Omental fat pad (tissue), 4 donors: ENCODE measurements at places on chromosomes 11 and 22.

GRCh38 chr22:48365386-48365785 is 1462.3 kb downstream of the BRD1 start:
- no peak for DNase-seq

- DNase-seq: peak; percentile 40
Observed at GRCh38 chr22:49305214-49305965, 522.3 kb downstream of the BRD1 start.

GRCh38 chr11:126282736-126283591 is at the start of gene TIRAP:
TIRAP (plus strand) TSS chr11:126283093; CDS start chr11:126290895, 7,802 bp downstream.
- DNase-seq: peak; percentile 23

GRCh38 chr11:92357344-92357743 is 132.7 kb downstream of the FAT3 start:
- DNase-seq: no peak

DNA sequence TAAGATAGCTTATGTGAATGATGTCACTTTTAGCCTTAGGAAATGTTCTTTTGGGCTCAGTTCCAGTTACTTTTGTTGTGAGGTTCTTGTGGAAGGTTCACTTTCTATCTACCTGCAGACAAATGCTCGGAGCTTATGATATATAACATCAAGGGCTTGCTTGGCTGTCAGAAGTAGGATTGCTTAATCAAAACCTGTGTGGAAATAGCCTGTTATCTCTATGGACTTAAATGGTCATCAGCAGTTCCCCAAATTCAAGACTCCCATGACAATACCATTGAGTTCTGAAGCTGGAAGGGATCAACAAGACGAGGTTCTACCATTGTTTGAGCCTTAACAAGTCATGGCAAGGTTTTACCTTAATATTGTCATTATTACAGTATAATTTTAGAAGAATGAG is 43.8 kb downstream of the FLI1 start:
- no peak for DNase-seq

DNA sequence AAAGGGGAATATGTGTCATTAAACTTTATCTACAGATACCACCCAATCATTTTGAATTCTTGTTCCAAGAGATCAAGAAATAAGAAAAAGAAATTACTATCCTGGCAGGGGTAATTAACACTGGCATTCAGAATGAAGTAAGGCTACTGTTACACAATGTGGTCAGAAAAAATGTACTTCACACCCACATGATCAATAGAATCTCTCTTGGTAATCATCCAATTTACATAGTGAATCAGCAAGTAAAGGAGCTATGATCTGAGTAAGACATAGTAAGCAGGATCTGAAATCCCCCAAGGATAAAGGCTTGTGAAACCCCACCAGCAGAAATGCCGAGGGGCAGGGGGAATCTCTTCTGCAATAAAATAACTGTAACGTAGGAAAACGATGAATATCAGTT is 466.5 kb downstream of the FAM181B start:
- no peak for DNase-seq

- DNase-seq: no peak
Observed at GRCh38 chr11:69894648-69895047, 75.4 kb upstream of the FGF3 start.

DNA sequence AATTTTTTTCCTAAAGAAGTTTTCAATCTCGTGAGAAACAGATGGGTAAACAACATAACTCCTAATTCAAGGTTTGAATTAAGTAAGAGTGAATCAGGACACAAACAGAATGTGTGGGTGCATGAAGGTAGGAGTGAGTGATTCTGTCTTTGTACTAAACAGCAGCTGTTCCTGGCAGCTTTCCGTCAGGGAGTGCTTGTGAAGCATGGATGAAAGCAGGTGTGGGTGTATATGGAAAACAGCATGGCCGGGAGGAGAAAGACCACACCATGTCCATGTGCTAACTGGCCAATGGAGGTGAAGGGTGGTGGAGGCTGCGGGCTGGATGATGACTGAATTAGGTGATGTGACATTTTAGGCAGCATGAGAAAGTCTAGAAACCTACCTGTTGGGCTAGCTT is 49.6 kb downstream of the BARX2 start:
- no peak for DNase-seq

DNA sequence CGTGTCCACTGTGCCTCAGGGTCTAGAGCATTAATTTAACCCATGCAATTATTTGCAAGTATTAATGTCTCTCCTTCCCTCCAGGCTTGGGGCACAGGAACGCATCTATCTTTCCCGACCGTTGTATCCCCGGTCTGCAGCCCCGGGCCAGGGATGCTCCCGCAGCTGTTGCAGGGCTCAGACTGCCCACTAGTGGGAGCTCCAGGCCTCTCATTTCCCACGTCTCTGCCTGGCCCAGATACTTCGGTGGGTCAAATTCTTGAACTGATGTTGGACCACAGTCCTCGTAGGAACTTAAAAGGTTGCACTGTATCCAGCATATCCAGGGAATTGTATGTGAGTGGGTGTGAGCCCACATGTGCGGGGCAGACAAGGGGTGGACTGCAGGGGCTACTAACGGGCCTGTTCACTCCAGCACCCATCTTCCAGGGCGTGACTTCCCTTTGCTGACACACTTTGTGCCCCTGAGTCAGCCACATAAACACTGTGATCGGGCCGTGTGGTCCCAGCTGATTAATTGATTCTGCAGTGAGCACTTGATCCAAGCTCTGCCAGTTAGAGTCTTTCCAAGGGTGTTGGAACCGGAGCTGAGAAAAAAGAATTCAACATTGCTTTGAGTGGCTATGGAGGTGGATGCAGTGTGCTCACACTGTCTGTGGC is 451.3 kb downstream of the TBC1D22A start:
- DNase-seq: no peak

- DNase-seq: no peak
Observed at GRCh38 chr11:96736601-96737000, 346.8 kb downstream of the JRKL start.

- no peak for DNase-seq
Observed at GRCh38 chr11:96097844-96098421, 174.0 kb upstream of the MTMR2 start.

GRCh38 chr11:69100454-69101114 is 51.9 kb downstream of the TPCN2 start:
- no peak for DNase-seq
